ENCODE measurements at places on chromosomes 3 and 15. TPM values are rescaled to one million over a fixed set of nuclear protein-coding genes. Genes with fewer than 3 reads are reported as not detected.

Gene PCOLCE2
- total RNA-seq = 101 TPM

Gene FOXB1
- not detected for total RNA-seq

Gene TPRG1
- 2.4 TPM for total RNA-seq

Gene OCA2
- not detected for total RNA-seq

Gene PLXND1
- total RNA-seq = 60.2 TPM

Gene SLC22A13
- total RNA-seq = 0.13 TPM

Gene SNX22
- 1.5 TPM for total RNA-seq

Gene PLA2G4E
- 0.79 TPM for total RNA-seq

GRCh38 chr15:74389241-74390048 lies 22.0 kb upstream of the CYP11A1 start:
- DNase-seq = no peak

- DNase-seq = no peak
Measured at GRCh38 chr3:61855211-61855610, 293.8 kb downstream of the PTPRG start.

DNA sequence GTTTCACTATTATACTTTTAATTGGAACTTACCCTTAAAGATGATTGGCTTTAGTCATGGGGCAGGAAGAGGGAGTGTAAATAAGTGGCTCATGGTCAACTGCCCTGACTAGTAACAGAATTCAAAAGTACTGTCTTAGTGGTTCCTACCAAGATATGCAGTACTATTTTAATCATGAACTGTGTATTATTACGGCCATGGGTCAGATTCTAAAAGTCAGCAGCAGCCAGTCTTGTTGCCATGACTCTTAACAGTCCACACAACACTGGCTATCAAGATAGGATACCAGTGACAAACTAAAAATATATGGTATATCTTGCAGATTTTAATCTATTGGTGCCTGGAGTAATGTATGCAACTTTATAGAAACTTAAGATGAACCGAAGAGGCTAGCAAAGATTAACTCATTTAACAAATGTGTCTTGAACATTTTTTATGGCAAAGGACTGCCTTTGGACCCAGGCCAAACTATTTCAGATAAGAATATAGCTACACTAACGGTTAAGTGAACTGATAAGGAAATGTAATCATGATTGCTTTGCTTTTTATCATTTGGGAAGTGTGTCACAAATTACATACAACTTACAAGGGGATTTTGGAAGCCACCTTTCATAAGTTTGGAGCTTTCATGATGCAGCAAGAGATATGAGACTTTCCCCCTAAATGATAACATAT lies 163.7 kb downstream of the TCF12 start:
- no peak for DNase-seq

GRCh38 chr15:57496946-57497869 lies 94.5 kb upstream of the MYZAP start:
- peak; percentile 43 for DNase-seq

DNA sequence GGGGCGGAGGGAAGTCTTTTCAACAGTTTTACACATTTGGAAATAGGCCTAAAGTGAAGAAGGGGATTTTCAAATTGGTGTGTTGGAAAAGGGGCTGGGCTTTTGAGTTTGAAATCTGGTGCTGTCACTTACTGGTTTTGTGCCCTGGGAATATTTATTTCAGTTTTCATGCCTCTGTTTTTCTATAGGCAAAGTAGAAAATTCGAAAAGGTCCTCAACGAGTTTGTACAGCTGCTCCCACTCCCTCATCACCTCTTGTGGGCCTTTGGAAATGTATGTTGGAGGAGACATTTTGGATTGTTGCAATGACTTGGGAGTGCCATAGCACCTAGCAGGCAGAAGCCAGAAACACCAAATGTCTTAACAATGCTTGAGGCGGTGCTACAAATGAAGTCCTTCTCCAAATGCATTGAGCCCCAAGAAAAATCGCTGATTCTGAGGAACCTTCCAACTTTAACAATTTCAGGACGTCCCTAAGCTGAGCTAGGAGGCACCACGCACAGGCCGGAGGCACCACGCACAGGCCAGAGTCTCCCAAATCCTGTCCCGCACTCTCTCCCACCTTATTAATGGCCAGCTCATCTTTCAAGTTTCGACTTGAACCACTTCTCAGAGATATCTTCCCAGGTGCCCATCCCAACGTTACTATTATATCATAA lies 639 bp upstream of the POLR2M start:
- no peak for DNase-seq

DNA sequence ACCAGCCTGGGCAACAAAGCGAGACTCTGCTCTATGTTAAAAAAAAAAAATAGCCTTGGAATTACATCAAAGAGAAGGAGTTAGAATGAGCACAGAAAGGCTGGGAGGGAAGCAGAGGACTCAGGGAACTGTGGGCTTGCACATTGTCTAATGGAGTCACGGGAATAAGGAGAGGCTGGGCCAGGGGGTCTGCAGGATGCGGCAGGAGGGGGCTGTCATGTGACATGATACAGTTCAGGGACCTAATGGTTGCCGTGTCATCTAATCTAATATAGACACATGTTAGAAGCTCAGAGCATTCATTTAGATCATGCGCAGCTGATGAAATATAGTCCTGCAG lies 32.5 kb downstream of the GRK7 start:
- no peak for DNase-seq

- DNase-seq = no peak
Measured at GRCh38 chr3:124685481-124685880, 44.8 kb upstream of the UMPS start.

DNA sequence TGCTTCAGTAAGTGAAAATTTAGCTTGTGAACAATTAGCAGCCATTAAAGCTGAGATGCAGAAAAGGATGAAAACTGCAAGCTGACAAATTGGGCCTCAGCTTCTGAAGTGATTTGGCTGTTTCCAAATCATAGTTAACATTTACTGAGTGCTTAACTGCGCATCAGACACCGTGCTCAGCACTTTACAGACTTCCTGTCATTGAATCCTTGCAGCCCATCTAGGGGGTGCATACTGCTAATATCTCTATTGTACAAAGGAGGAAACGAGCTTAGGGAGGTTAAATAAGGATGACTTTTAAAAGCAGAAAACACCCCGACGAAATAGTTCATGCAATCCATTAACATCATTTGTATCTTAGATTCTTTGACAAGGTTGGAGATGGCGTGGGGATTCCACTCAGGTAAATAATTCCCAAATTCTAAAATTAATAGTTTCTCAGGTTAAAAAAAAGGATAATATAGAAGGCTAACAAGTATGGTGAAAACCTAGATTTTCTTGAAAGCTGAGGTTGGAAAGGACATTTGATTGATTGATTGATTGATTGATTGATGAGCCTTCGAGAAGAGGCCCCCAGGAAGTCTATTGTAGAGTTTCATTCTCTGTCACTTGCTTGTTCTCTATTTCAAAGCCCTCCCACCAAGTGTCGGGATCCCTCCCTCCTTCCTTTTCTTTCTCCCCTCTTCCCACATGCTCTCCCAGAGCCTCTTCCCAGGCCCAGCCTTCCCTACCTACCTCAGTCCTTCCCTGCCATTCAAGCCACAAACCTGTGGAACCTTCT lies 23.5 kb upstream of the EPHB3 start:
- DNase-seq = no peak

- no peak for DNase-seq
Measured at GRCh38 chr15:78419367-78419766, 18.6 kb upstream of the IREB2 start.

DNA sequence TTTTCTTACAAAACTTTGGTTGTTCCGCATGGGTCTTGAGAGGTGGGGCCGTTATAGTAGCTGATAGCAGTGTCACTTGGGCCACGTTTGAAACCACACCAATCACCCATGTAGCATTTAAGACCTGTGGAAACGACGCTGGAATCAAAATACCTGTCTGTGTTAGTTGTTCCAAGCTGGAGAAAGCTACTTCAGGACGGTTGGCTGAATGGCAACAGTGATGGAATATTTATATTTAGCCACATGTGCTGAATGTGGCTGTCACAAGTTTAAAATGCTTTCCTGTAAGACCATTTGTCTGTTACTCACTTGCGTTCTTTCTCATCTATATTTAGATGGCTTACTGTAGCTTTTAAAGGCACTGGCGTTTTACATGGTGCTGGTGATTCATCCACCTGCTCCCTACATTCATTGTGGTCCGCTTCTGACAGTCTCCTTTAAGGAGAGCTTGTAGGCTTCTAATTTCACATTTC lies 1.4 kb downstream of the DNAJA4 start:
- no peak for DNase-seq

DNA sequence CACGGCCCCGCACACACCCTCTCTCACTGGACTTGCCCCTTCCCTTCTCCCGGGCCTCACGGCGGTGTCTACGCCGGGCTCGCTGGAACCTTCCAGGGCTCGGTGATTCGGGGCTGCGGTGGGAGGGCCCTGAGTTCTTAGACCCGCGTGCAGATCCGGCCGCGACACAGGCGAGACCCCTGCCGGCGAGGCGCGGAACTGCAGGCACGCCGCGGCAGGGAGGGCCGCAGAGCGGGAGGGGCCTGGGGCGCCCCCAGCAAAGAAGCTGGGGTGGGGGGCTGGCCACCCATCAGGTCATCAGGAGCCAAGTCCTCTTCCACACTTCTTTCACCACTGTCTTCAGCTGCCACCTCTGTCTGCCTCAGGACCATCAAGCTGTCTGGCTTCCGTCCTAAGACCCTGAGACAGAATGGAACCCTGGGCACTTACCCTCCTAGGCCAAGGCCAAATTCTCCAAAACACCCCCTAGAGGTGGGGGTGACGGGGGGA lies 164.5 kb downstream of the XXYLT1 start:
- DNase-seq = peak; percentile 66

DNA sequence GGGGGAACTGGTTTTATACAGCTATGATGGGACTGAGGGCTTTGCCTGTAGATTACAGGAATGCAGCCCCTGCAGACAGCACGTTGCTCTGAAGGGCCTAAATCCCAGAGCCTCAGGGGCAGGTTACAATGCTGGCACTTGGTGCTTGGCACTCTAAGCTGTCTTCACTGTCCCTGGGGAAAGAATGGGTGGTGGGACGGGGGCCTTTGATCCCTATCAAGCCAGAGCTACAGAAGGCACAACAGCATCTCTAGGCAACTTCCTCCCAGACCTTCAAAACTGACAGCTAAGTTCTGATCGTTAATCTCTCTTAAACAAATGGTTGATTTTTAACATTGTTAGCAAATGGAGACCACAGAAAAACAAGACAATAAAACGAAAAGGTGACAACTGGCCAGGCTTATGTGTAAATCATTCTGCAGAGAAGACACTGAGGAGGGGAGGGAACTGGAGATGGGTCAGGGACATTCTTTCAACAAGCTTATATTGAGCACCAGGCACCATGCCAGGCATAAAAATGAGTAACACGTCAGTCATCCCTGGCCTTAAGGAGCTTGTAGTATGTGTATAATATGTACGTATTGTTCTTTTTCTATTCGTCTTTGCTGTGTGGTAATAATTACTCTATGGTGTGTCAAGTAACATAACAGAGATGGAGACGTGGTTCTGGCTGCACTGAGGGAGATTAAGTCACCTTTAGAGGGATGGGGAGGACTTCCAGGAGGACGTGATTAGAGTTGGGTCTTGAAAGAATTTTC lies 49.1 kb downstream of the CA12 start:
- no peak for DNase-seq

DNA sequence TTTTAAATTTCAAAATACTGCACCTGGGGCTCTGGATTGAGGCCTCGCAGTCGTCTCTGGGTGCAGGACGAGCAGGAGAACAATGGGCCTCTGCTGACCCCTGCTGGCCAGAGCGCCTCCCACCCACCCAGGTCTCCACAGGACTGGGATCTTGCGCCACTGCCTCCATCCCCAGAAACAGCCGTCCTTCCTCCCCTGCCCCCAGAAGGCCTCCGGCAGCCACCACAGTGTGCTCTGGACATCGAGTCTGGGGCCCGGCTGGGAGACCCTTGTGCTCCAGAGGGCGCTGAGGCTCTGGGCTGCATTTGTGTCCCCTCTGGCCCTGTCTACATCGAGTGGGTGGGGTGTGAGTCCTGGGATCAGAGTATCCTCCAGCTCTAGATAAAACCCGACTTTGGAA lies 6.7 kb upstream of the ACSBG1 start:
- DNase-seq = peak; percentile 87

DNA sequence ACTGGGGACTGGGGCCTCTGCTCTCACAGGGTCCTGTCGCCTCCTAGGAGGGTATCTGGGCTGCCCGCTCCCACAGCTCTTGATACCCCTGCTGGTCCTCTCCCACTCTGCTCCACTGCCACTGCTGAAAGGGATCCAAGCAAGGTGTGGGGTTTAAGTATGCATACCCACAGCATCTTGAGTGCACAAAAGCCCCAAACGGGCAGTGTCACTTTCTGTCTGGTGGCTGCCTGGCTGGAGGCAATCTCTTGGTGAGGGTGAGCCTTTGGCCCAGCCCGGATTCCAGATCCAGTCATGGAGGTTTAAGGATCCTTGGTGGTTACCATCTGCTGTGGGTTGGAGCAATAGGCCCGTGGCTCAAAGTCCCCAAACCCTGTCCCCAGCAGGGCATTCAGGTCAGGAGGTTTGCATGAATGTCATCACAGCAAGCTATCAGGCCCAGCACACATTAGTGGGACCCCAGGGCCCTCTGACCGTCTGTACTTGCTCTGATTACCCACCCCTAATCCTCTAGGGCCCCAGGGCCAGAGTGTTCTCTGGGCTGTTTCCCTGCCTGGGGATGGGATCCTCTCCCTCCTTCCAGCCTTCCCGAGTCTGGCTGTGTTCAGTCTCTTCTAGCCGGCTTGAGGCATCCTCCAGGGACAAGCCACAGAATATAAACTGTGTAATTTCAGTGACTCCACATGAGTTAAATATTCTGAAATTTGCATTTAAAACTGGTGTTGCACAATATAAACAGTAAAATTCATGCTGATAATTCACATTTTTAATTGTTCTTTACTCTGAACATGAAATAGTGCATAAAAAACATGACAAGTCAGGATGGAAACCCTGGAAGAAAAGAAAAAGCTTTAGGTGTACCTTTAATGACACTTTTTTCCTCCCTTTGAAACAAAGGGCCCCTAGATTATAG lies 4.9 kb upstream of the TJP1 start:
- DNase-seq = no peak

DNA sequence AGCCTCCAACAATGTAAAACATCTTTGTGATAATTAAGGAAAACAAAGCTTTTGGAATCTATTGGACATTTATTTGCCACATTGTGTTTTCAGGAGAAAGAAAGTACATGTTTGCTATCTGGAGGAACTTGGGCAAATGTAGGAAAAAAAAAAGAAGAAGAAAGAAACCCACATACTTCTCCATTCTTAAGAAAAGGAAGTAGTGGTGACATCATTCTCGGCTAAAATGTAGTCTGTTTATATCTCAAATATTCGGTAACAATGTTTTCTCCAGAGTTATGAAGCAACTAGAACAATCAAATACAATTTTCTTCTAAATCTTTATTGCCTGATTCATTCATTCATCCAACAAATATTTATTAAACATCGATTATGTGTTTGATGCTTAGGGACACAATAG lies 2.3 kb upstream of the TGFBR2 start:
- DNase-seq = no peak

Measured in heart right ventricle (tissue), 16 donors.